ENCODE measurements at places on chromosomes 3 and 15.
A peak's percentile ranks its signal among the peaks of the same experiment; 100 is the strongest.

DNA sequence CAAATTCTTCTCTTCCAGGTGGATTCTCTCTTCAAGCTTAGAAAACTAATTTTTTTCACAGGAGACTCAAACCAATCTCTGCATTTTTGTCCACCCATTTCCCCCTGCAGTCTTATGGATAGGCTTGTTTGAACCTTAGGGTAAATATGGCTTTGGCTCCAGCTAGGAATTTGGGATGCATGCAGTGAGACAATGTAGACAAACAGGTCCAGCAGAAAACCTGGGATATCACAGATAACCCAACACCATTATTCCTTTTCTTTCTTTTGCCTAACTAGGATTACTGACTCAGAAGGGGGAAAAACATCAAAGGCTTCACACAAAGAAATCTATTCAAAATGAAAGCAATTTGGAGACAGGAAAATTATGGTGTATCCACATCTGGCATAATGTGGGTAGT is 11.2 kb upstream of the SEMA5B start:
- no peak for DNase-seq

DNA sequence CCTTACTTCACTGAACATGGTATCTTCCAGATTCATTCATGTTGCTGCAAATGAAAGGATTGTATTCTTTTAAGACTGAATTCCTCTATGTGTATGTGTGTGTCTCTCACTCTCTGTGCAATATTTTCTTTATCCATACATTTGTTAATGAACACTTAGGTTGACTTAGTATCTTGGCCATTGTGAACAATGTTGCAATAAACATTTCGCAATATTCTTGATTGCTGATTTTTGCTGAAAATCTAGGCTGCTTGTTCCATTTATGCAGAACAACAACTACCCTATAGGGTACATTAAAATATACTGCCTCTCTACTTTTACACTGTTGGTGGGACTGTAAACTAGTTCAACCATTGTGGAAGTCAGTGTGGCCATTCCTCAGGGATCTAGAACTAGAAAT is 732.4 kb downstream of the CADM2 start:
- no peak for DNase-seq

DNA sequence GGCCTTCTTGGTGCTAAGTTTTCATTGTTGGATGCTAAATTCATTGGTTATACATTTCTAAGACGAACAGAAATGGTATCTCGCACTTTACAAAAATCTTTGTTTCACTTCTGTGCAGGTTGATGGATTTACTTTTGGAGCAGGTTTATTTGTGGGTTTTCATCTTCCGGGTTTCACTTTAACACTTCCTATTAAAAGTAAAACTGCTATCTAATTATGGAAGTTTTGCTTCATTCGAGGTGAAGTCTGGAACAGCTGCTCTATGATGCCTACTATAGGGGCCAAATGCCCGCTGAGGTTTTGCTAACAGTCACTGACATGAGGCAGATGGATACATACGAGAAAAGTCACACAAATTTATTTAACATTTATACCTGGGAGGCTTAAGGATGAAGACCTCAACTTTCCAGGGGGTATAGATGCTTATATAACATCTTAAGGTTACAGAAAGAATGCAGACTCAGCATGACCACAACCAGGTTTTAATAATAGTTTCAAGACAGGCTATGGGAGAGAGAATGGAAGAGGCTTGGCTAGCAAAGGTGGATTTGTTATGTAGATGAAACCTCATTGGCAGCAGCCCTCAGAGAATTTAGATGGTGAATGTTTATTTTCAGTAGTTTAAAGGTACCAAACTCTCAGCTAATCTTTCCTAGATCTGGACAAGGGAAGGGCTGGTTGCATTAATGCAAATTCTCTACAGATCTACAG is 54.2 kb downstream of the OSTN start:
- no peak for DNase-seq

DNA sequence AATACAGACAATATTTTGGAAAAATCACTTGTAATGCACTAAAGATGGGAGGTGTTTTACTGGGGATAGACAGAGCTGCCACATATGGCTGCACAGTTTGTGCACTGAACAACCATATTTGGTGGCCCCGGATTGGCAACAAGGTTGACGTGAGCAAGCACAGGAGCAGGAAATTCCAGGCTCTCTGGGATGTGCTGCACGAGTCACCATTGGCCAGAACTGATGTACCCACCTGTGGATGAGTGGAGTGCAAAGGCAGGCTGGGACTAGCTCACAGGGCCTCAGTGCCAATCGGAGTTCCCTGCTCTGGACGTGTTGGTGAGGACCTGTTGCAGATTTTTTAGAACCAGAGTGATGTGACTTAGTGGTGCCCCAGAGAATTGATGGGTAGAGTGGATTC is 42.0 kb upstream of the SCAANT1 start:
- no peak for DNase-seq

- DNase-seq: no peak
Measured at GRCh38 chr15:51760805-51761204, 9.4 kb downstream of the TMOD2 start.

GRCh38 chr3:195258449-195259153 is 12.4 kb downstream of the XXYLT1 start:
- DNase-seq: no peak

DNA sequence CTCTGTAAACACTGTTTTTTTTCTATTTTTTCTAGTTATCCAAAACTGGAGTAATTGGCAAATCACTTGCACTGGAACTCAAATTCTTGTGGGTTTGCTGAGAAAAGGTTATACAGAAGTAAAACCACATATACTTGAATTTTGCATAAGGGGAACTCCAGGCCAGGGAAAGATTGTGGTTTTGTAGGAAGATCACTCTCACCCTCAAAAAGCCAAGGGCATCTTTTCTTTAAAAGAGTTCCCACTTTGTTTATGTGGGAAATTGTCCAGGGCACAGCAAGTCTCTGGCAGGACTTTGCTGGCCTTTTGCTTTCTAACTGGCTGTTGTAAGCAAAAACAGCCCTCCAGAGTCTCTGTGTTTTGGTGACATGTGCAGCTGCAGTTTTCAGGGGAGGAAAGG is 340.3 kb upstream of the RBMS3 start:
- peak; percentile 69 for DNase-seq

DNA sequence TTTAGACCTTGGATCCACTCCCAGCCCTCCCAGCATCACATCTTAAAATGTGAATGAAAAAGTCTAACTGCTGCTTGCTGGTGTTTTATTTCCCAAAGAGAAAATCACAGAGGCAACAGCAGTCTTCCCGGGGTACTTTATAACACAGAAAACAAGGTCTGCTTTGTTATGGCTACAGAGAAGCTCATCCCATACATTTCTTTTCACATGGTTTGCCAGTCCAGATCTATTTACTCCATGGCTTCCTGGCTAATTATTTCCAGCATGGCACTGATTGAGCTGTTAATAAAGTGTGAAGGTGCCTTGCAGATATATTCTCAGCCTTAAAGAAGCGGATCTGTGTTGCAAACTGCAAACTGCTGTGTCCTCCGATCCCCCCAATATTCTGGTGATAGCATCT is 466.1 kb upstream of the CFAP20DC start:
- no peak for DNase-seq

DNA sequence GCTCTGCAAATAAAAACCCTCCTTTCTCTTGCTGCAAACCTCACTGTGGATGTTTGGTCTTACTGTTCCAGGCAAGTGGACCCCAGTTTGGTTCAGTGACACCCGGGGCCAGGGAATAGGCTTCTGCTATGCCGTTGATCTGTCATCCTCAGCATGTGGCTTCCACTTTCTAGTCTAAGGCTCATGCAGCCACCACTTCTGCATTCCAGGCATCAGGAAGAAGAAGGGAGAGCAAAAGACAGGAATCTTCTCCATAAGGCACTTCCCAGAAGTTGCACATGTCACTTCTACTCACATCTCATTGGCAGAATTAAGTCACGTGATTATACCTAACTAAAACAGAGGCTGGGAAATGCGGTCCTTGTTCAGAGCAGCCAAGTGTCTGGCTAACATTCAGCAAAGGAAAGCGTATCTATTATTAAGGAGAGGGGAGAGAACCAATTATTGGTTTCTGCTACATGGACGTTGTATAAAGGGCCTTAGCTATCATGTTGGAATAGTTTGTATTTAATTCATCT is 173.6 kb upstream of the PFN2 start:
- no peak for DNase-seq

GRCh38 chr3:141876381-141876890 is at the start of gene ATP1B3:
ATP1B3 (plus strand) TSS chr3:141876643; CDS start chr3:141876802, 159 bp downstream.
- peak; percentile 82 for DNase-seq

DNA sequence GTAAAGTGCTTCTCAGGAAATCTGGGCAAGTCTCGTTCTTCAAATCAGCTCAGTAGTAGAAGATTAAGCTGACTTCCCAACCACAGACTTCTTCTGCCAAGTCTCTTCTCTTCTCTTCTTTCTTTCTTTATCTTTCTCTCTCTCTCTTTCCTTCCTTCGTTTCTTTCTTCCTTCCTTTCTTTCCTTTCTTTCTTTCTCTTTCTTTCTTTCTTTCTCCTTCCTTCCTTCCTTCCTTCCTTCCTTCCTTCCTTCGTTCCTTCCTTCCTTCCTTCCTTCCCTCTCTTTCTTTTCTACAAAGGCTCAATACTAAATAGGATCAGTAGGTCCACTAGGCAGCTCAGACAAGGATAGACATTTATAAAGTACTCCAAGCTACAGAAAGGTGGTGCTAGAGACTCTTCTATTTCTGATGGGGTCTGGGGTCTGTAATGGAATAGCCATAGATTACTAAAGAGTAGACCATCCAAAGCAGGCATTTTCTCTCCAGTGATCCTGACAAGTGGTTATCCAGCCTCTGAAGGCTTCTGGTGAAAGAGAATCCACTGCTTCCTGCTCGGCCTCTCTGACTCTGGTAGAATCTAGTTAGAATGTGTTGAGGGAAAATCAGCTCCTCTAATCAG is 100.8 kb downstream of the TPRG1 start:
- DNase-seq: no peak

GRCh38 chr3:9930804-9931418 is 2.7 kb upstream of the CRELD1 start:
- no peak for DNase-seq

- DNase-seq: no peak
Measured at GRCh38 chr3:98564282-98565005, 29.0 kb downstream of the CPOX start.

DNA sequence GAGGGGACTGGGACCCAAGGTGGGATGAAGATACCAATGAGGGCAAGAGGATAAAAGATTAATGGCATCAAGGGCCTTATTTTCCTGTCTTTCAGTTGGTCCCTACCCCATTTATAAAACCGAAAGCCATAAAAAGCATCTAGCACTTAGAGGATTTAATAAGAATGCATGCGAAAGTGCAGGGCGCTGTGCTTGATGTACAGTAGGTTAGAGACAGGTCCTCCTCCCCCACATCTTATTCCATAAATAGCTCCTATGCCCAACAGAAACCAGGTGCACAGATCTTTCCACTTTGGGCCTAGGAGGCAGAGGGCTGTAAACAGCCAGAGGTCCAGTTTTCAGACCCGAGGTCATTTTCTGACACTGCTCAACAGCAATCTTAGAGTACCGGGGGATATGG is 1.2 kb downstream of the LPCAT4 start:
- no peak for DNase-seq

- DNase-seq: peak; percentile 87
Measured at GRCh38 chr3:11719406-11720303, 75.9 kb upstream of the VGLL4 start.

DNA sequence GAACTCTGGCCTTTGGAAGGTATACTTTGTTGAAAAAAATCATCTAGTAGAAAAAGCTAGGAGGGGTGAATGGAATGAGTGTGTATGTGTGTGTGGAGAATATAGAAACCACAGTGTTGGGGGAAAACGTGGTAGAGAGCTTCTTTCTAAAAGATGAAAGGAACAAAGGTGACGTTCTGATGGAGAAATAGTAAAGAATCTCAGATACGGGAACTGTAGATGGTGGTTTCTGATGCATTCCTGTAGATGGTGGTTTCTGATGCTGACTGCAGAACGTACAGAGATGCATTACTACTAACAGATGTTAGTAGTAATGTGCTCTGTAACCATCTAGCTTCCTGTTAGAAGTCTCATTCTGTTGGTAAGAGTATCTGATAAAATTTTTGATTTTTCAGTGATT is 60.2 kb downstream of the VPS8 start:
- DNase-seq: no peak

GRCh38 chr15:74046275-74046674 is 36.1 kb downstream of the GOLGA6A start:
- DNase-seq: no peak

- peak; percentile 37 for DNase-seq
Measured at GRCh38 chr15:80060356-80061006, 1.0 kb downstream of the ZFAND6 start.

- no peak for DNase-seq
Measured at GRCh38 chr15:41241221-41241964, 10.3 kb downstream of the CHP1 start.

GRCh38 chr15:57916695-57917094 is 148.8 kb downstream of the ALDH1A2 start:
- peak; percentile 80 for DNase-seq

DNA sequence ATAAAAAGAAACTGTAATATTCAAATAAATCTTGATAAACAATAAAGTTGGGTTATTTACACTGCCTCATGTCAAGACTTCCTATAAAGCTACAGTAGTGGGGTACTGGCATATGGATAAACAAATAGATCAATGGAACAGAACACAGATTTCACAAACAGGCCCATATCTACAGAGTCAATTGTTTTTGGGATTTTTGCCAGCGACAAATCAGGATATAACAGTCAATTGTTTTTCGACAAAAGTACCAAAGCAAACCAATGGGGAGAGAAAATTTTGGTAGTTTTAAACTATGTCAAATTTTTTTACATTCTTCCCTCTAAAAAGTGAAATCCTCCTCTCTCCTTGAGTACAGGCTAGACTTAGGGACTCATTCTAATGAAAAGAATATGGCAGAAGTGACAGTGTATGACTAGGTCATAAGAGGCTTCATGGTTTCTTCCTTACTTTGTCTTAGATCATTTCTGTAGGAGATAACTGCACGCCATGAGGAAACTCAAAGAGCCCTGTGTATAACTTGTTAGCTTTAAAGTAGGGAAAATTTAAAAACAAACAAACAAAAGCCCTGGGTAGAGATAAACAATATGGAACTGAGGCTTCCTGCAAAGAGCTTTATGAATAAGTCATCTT is 16.9 kb downstream of the IP6K1 start:
- no peak for DNase-seq

- no peak for DNase-seq
Measured at GRCh38 chr3:171269542-171269941, 190.7 kb downstream of the TNIK start.

DNA sequence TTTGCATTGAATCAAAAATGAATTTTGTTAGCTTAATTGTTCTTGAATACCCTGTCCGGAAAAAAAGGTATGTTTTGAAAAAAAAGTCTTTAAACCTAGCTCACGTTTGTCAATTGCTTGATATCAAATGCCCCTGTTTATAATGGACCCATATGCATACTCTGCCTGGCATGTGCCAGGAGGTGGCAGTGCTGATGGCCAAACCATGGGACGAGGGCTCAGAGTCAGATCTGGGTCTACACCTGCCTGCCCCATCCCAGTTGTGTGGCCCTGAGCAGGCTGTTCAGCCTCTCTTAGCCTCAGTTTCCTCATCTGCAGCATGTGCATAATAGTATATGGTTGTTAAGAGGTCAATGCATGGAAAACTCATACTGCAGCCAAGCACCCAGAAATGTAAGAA is 38.8 kb downstream of the PRKCD start:
- no peak for DNase-seq

GRCh38 chr3:116190095-116190494 is 255.2 kb downstream of the LSAMP start:
- no peak for DNase-seq
